Hematopoietic multipotent progenitor cell treated with erythropoietin and hydrocortisone succinate and interleukin-3 and kit ligand, for 8 days (in vitro differentiated cells): ENCODE measurements at places on chromosomes 1 and 21.

- no peak for DNase-seq
Measured at GRCh38 chr1:208069908-208070307, 159.0 kb upstream of the CD34 start.

DNA sequence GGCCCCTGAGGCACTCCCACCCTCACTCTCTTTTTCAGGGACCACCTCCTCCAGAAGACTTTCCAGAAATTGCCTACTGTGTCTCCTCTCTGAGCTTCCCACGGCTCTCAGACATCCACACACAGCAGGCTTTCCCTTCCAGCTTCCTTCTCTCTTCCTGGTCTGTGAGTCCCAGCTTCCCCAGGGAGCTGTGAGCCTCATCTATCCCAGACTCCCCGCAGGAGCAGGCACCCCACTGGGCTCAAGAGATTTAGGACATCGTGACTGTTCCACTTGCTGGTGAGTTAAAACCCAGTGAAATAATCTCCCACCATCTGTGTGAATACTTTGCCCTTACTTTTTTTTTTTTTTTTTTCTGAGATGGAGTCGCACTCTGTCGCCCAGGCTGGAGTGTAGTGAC, 22.0 kb upstream of the PRELP start:
- no peak for DNase-seq

DNA sequence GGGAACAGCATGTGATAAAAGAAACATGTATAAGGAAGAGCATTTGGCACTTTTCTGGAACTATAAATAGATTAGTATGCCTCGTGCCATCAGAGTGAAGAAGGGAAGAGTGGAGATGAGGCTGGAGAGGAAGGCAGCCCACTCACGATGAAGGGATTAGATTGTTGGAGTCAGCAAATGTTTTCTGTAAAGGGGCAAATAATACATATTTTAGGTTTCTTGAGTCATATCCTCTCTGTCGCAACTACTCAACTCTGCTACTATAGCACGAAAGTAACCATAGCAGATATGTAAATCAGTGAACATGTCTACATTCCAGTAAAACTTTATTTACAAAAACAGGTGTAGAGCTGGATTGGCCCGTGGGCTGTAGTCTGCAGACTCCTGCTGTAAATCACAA, 147.8 kb downstream of the TENT5C start:
- no peak for DNase-seq

GRCh38 chr1:14426854-14427253, 171.6 kb upstream of the KAZN start:
- no peak for DNase-seq

DNA sequence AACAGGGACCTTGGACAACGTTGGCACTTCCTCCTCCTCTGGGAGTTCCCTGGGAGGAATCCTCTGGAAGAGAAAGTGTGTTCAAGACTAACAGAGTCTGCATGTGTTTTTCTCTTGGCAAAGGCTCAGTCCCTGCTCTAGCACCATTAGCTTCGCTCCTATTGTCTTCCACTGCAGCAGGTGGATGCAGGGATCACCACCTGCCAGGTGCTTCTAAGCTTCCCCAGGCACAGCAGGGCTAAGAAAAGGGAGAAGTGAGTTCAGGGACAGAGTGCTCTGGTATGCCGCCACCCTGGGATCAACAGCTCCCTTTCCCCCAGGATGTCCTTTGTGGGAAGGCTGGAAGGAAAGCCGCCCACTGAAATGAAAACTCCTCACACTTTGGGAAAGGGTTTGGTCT, 43.9 kb upstream of the IL20 start:
- no peak for DNase-seq

GRCh38 chr1:240309769-240310168, 218.1 kb downstream of the FMN2 start:
- no peak for DNase-seq

DNA sequence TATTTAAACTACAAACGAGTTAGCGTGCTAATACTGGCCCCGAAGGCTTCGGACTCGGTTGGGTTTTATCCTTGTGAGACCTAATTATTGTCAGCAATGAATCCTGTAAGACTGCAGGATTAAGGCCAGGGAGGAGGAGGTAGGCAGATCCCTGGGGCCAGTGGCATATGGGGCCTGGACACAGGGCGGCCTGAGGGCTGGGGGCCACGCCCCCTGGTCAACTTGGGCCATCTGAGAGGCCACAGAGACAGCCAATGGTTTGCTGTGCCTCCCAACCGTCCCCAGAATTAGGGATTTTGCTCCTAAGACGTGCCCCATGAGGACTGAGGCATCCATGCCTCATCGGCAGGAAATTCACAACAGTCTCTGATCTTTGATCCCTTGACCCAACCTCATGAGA, 31.1 kb upstream of the DISP3 start:
- no peak for DNase-seq

DNA sequence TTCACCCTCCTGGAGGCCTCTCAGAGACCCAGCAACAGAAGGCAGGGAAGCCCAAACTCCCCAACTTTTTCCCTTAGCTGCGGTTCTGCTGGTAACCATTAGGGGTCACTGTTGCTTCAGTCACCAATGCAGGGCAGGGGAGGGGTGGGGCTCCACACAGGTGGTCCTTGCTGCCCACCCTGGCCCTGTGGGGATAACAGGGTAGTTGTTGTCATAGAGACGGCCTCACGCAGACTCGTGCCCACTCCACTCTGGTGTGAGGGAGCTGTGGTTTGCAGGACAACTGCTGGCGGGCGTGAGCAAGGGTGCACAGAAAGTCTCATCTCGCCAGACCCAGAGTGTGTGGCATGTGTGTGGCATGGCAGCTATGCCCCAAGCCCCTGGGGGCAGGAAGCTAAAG, 19.9 kb downstream of the INSRR start:
- DNase-seq: peak; percentile 41

DNA sequence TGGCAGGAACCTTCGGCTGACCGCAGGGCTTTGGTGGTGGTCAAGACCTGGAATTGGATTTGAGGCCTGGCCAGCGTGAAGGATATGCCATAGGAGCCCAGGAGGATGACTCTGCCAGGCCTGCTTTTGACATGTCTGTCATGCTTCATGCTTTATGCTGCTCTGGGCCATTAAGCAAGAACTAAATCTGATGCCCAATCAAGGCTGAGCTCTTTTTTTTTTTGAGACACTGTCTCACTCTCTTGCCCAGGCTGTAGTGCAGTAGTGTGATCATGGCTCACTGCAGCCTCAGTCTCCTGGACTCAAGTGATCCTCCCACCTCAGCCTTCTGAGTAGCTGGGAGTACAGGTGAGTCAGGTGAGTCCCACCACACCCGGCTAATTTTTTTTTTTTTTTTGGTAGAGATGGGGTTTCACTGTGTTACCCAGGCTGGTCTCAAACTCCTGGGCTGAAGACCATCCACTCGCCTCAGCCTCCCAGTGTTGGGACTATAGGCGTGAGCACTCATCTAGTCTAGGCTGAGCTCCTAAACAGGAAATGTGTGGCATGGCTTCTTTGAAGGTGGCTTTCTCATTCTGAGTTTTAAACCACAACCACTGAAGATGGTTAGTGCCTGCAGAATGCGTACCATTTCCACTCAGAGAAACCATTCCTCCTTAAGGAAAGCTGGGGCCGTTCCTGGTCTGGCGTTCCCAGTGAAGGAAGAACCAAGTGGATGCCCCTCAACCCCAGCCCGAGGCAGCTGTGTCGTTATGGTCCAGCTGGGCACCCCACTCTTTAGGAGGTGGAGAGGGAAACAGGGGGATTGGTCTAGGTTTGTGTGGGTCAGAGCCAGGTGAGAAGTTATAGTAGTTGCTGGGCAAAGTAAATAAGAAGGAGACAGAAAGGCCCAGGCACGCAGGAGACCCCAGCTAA, 34.2 kb upstream of the ATP5PO start:
- no peak for DNase-seq

DNA sequence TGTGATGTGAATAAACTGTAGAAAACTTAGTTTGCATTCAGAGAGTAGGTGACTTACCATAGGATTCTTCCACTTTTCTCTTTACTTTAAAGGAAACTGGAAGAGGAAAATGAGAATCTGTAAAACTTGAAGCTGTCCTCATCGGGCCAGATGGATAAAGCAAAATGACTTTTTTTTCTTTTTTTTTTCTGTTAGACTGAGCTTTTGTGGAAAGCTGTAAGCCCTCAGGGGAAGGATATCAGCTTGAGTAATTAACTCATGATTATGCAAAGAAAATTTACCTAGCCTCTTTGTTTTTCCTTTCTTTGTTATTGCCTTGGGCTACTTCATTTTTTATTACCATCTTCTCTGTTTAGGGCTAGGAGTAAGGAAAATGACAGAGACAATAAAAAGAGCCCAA, 53.4 kb downstream of the DPH5 start:
- no peak for DNase-seq

DNA sequence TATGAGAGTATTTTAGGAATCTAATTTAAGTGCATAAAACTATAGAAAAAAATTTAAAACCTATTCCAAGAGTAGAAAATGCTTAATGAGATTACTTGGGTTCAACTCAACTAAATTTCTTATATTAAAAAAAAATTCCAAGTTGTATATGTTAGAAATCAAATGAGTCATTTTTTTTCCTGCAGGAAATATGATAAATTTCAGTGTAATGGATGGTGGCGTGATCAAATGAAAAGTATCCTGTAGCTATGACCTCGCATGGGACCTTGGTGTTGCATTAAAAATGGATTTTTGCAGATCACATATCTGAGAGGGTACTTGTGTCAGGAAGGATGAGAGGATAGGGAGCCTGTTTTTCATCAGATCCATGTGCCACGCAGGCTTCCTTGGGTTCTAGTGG, 17.9 kb downstream of the ATP5PO start:
- no peak for DNase-seq

- no peak for DNase-seq
Measured at GRCh38 chr1:76876655-76877395, 9.5 kb downstream of the ST6GALNAC5 start.

GRCh38 chr1:2190491-2190976, 4.0 kb downstream of the FAAP20 start:
- DNase-seq: no peak

GRCh38 chr21:35316933-35317332, 267.8 kb upstream of the RUNX1 start:
- peak; percentile 20 for DNase-seq

DNA sequence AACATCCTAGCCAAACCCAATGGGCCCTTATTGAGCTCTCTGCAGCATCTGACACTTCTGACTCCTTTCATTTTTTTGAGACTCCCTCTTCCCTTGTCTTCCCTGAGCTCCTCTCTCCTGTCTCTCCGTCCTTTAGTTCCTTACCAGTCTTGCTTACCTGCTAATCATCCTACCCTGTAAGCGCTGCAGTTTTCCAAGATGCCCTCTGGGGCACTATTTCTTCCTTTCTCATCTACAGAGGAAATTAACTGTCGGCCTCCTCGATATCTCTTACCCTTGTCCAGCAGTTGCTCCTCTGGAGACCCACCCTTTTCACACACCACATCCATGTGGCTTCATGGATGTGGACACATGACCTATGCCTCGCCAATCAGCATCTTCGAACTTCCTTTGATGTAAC, 6.8 kb downstream of the GPR161 start:
- no peak for DNase-seq

- DNase-seq: no peak
Measured at GRCh38 chr1:164671323-164671965, 112.5 kb downstream of the PBX1 start.

DNA sequence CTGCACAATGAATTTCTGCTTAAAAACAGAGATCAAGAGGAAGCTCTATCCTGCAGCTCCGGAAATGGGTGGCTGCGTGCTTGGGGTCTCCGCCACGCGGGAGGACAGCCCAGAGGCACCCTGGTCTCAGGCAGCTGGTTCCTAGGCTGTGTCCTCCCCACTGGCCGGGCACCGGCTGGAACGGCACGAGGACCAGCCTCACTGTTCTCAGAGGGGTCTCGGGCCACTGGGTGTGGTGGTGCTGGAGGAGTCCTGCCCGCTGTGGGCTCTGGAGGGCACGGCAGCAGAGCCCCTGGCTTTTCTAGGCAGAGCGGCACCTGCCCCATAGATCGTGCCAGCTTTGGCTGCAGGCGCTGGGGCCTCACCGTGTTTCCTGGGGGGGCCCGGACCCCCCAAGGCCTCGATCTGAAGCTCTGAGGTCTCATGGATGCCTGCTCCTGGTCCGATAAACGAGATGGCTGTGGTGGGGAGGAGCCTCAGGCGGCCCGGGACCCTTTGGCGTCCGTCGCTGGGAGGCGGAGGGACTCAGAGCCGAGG, 8.2 kb upstream of the RNF223 start:
- no peak for DNase-seq

GRCh38 chr1:221839782-221840395, 98.0 kb upstream of the DUSP10 start:
- DNase-seq: peak; percentile 42

DNA sequence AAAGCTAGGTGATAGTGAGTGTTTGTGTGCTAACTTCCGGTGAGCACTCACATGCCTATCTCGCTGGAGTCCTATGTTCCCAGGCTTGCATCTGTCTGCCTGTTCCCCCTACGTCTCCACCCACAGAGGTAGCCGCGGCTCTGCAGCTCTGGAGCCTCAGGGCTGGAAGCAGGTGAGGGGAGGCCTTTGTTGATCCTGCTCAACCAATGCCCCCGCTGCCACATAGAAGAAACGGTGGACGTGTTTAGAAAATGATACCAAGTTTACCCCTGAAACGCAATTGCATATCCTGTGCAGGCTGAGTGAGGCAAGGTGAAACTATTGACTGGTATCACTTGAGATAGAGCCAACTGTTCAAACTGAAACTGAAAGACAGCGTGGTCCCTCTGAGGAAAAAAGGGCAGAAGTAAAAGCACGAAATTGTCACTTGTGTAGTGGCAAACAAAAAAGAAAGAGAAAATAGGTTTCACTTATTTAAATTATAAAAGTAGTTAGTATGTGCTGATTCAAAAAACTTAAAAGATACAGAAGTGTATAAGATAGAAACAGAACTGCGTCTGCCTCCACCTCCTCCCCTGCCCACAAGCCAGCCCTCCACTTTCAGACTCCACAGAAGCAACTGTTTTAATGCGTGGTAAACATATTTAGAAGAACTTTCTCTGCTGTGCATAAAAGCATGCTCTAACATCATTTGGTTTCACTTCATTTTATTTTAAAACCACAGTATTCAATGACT, 38.6 kb upstream of the ETS2 start:
- peak; percentile 69 for DNase-seq

GRCh38 chr1:180178511-180179161, 24.0 kb downstream of the QSOX1 start:
- peak; percentile 56 for DNase-seq

DNA sequence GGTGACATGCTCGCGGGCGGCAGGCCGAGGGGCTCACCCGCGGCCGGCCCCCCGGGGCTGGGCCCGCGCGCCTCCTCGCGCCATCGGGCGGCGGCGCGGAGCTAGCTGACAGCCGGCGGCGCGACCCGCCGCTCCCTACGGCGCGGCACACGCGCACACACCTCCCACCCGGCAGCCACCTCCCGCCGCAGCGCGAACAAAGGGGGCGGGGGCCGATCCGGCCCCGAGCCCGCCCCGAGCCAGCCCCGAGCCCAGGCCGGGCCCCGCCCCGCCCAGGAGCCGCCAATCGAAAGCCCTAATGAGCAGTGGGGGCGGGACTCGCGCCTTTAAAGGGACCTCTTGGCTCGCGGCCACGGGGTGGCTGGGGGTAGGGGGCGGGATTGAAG, at the start of gene KIF21B:
TSS of gene KIF21B (minus strand) at position 198 of the 386 bp plus-strand sequence. CDS start 331 bp downstream, outside the sequence.
- DNase-seq: peak; percentile 73

GRCh38 chr21:45019887-45020537, 54.4 kb upstream of the ADARB1 start:
- no peak for DNase-seq

GRCh38 chr1:147388969-147389368, 146.5 kb downstream of the CHD1L start:
- DNase-seq: no peak

- peak; percentile 89 for DNase-seq
Measured at GRCh38 chr1:167924102-167924501, 10.2 kb upstream of the ADCY10 start.

GRCh38 chr1:1025730-1026129, 5.8 kb downstream of the AGRN start:
- no peak for DNase-seq
